ENCODE measurements at places on chromosomes 6 and 20.

- no peak for DNase-seq
These were observed 373.2 kb upstream of the CNR1 start for GRCh38 chr6:88539295-88539764.

- DNase-seq: no peak
These were observed 29.0 kb downstream of the APCDD1L start for GRCh38 chr20:58486207-58486606.

- DNase-seq: no peak
These were observed 2.6 kb downstream of the NCOA5 start for GRCh38 chr20:46087161-46087560.

DNA sequence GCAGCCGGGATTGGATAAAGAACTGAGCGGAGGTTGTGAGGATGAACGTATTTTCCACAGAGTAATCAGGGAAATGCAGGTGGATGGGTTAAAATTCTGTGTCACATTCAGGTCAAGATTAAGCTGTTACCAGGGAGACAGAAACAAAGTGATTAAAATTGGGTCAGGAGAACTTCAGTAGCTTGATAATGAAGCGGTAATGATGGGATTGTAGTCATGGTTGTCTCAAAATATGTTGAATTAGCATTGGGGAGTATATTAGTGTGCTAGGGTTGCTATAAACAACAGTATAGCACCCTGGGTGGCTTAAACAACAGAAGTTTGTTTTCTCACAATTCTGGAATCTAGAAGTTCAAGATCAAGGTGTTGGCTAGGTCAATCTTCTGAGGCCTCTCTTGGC lies 155.5 kb downstream of the GJA1 start:
- no peak for DNase-seq

DNA sequence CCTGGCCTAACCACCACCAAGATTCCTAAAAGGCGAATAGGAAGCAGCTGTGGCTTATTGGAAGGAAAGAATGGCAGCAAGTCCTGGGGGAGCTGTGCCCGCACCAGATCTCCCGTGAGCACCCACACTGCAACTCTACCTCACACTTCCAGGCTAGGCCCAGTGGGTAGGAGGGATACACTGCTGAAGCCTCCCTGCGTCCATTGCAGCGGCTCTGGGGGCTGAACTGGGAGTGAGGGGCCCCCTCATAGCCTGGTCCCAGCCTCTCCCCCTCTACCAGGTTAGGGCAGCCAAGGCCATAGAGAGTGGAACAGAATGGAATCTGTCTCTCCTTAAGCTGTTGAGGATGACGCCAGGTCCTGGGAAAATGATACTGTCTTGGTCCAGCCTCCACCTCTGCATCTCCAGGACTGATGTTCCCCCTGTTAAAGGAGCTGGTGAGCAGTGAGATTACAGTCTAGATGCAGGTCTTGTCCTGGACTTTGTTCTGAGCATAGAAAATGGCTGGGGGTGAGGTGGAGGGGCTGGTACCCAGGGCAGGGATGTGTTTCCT lies 11.3 kb downstream of the CNPY3 start:
- DNase-seq: no peak

GRCh38 chr6:157269261-157269794 lies 54.0 kb downstream of the TMEM242 start:
- peak; percentile 89 for DNase-seq

Measured in heart right ventricle (tissue), 16 donors.